ENCODE measurements at places on chromosomes 12 and 14.

- no peak for DNase-seq
These were observed 2.6 kb downstream of the ITPR2 start for GRCh38 chr12:26830363-26830762.

- DNase-seq, result no peak
These were observed 72.7 kb downstream of the WSCD2 start for GRCh38 chr12:108201808-108202207.

GRCh38 chr14:41385797-41386196, 220.9 kb upstream of the LRFN5 start:
- no peak for DNase-seq

GRCh38 chr14:60622210-60622916, 26.9 kb downstream of the SIX1 start:
- DNase-seq, result no peak

GRCh38 chr12:87827638-87828264, 201.4 kb downstream of the C12orf50 start:
- DNase-seq, result no peak

DNA sequence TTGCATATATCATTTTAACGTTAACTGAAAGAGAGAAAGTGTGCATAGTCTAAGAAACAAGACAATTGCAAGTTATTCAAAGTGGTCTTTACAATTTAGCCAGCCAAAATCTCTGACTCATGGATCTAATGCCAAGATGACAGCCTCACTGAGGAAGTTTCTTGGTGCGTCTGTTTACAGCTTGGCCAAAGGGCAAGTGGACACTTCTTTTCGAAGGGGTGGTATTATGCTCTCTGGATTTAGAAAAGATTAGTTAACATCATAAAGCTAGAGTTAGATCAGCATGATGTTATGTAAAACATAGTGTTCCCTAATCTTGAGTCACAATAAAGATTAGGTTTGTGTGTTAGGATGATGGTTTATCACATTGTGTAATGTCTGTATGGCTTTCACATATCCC, 51.5 kb upstream of the SLC2A13 start:
- no peak for DNase-seq

- DNase-seq, result no peak
These were observed 72.7 kb upstream of the MANSC4 start for GRCh38 chr12:27852742-27853141.

- DNase-seq, result no peak
These were observed 63.8 kb downstream of the RIN3 start for GRCh38 chr14:92577321-92577742.

- DNase-seq, result no peak
These were observed 1.5 kb downstream of the FLVCR2 start for GRCh38 chr14:75579882-75580281.

GRCh38 chr12:109757671-109758265, 44.1 kb downstream of the FAM222A start:
- DNase-seq, result no peak

Measured in NCI-H2171 treated with DMSO at 0.1 percent for 48 hours (cell line).